ENCODE measurements at places on chromosomes 1 and 21.

DNA sequence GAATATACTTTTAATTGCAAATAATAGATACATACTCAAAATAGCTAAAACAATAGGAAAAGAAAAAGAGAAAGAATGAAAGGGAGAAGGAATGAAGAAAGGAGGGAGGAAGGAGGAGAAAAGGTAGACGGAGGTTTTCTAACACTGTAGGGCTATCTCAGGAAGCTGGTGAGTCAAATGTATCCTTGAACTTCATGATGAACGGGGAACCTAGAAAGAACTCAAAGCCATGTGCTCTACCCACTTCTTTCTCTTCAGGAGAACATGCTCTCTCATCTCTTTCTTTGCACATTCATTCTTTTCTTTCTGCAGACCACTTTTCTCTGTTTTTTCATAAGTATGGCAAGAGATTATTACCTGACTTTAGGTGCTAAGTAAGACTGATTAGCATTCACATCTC is 37.3 kb upstream of the ZNF644 start:
- no peak for DNase-seq

GRCh38 chr1:100950781-100951180 is 54.9 kb downstream of the SLC30A7 start:
- DNase-seq = no peak

GRCh38 chr1:54978528-54979326 is 1.7 kb upstream of the TMEM61 start:
- DNase-seq = no peak

DNA sequence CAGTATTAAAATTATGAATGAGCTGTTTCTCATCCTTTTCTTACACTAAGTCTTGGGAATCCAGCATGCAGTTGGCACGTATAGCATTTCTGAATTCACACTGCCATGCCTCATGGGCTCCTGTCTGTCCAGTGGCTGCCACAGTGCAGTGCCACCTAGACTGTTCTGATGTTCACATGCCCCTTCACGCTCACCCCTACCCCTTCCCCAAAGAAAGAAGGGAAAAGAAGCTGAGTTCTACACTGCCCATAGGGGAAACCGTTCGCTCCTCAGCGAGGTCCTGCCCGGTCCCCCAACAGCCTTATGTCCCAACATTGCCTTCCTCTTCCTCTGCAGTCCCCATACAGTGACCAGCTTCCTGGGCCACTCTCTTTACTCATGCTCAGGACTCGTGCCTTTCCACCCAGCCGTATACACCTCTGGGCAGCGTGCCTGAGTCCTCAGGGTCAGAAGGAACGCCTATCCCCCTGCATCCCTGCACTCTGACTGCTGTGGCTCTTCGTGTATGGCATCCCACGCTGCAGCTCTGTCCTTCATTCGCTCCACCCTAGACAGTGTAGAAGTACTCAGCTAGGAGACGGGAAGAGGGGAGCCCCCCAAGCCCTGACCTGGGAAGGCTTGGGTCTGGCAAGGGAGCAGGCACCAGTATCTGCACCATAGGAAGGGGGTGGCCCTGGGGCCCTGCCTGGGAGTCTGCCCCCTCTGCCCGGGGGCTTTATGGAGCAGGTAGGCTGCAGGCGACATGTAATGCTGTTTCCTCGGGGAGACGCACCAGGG is 24.1 kb upstream of the ARF1 start:
- no peak for DNase-seq

DNA sequence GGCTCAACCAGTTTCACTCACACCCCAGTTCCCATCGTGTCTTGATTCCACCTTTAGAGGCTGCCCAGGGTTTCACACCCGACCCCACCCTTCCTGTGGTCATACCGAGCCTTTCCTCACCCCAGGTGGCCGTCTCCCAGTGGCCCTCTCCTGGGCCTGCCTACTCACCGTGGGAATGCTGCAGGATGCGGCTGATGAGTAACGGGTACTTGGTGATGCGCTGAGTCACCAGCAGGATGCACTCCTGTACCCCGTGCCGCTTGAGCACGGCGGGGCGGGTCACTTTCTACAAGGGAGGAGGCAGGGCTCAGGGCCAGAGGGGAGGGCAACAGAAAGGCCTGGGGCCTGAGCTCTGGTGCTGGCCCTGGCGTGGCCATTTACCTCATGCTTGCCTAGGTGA is 16.4 kb downstream of the ARHGEF2 start:
- no peak for DNase-seq

DNA sequence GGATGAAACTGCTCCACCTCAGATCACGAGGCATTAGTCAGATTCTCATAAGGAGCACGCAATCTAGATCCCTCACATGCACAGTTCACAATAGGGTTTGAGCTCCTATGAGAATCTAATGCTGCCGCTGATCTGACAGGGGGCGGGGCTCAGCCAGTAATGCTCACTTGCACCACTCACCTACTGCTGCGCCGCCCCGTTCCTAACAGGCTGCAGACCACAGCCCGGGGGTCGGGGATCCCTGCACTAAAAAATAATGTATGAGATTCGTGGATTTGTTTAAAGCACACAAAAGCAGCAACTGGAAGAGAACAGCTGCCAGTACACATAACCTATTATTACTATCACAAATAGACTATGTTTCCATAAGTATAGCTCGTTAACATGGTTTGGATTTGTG is 72.9 kb downstream of the HLCS start:
- no peak for DNase-seq

- DNase-seq = no peak
Measured at GRCh38 chr1:112704934-112705627, 1.8 kb downstream of the RHOC start.

GRCh38 chr1:237124856-237125462 is 83.0 kb downstream of the RYR2 start:
- no peak for DNase-seq

DNA sequence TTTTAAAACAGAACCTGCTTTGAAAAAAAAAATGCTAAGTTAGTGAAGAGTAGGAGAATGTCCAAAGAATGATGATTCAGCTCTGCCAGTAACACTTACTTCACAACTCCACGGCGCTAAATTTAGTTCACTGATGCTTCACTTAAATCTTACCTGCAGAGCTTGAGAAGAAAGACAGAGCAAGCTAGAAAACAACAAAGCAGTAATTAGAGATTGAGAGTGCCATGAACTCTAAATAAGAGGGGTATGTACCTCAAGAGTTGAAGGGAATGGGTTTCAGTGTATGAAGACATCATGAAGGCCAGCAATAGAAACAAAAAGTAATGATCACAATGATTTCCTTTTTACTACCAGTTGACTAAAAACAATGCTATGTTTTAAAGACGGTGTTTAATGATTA is 32.8 kb downstream of the EPRS1 start:
- no peak for DNase-seq

DNA sequence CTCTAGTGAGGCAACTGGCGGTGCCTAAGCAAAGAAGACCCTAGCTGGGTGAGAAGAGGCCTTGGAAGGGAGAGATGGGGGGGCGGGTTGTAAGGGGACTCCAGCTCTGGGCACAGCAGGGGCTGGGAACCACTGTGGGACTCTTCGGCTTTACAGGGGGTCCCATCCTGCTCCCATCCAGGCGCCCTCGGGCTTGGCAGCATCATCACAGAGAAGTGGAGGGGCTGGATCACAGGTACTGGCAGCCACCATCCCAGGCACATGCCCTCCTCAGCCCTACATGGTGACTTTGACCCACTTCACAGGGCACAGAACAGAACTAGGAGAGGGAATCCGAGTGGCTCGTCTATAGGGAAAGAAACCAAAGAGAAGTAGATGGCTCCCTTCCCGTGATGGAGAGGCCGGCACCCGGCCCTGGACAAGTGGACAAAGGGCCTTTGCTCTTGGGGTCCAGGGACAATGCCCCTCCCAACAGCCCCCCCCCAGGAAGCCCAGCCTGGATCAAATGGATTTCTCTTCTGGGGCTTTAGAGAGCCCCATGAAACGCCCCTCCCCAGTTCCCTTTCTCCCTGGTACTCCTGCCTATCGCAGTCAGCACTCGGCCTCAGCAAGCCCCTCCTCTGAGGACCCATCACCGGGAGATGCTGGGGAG is 54.0 kb upstream of the ECE1 start:
- peak; percentile 55 for DNase-seq

DNA sequence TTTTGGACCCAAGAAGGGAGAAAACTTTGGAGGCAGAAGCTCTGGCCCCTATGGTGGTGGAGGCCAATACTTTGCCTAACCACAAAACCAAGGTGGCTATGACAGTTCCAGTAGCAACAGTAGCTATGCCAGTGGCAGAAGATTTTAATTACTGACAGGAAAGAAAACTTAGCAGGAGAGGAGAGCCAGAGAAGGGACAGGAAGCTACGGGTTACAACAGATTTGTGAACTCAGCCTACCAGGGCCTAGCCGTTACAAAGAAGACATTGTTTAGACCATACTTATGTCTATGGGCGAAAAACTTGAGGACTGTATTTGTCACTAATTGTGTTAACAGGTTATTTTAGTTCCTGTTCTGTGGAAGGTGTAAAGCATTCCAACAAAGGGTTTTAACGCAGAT is 10.4 kb upstream of the ACOT11 start:
- DNase-seq = no peak

DNA sequence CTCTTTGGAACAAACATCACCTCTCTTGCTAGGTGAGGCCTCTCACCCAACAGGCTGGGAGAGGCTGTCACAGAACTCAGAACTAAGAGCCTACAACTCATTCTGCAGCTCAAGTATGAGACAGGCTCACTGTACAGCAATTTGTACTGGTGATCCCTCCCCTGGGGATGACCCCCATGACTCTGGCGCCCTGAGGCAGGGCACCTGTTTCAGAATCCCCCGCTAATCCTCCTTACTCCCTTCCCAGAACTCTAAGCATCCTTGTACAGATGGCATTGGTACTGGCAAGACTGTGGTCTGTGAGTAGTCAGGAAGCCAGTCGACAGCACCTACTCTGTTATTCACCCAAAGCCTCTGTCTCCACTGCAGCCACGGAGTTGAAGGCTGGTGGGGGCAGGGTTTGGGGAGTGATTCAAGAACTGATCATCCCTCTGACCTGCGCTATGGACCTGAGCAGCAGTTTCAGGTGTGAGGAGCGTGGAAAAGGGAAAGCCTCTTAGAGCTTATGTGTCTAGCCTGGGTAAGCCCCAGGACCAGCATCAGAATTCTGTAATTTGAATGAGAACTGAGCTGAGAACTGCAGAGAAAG is 655.5 kb downstream of the KIF26B start:
- DNase-seq = no peak

GRCh38 chr1:14064649-14065442 is 364.9 kb downstream of the PRDM2 start:
- no peak for DNase-seq

DNA sequence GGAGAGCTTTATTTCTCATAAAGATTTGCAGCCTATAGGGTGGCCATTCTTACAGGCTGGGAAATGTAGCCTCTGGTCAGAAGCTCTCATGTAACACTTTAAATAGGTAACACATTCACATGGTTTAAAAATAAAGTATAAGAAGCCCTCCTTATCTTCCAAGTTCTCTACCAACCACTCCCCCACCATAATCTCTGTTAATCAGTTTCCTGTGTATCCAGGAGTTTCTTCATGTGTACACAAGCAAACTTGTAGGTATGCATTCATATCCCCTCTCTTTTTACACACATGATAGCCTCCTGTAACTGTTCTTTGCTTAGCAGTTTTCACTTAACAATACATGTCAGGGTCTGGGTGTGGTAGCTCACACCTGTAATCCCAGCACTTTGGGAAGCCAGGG is 4.9 kb upstream of the STMN1 start:
- DNase-seq = no peak

- no peak for DNase-seq
Measured at GRCh38 chr1:35173491-35173890, 19.5 kb downstream of the SFPQ start.

DNA sequence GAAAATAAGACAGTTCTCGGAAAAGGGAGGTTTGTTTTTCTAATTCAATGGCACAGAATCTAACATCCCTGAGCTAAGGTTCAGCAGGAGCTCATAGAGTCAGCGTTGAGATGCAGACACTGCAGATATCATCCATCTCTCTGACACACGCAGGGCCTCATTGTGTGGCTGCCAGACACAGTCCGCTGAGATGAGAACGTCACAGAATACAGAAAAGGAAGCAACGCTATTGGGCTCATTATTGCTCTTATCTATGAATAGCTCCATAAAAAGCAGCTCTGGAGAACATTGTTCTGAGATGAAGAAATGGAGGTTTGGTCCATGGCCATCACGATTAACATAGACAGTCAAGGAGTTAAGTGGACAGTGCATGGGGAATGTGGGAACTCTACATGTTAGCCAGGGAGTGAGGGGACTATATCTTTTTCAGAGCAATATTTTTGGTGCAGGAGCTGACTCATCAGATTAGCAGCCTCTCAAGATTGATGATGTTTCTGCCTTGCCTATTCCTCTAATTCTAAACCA is 771.6 kb upstream of the CXADR start:
- DNase-seq = no peak

DNA sequence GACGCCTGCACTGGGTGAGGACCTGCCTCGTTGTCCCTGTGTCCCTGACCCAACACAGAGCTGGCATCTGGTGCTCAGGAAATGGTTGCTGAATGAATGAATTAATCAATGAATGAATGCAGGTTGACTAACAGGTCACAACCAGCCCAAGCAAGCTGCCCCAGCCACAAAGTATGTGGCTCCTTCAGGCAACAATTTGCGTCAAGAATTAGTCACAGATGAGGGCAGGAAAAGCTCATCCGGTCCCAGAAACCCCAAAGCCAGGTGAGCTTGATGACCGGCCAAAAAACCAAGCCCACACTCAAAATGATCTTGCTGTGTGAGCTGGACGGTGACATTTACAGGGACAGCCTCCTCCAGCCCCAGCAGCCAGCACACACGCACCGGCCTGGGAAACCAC is 40.6 kb upstream of the GPR153 start:
- no peak for DNase-seq

DNA sequence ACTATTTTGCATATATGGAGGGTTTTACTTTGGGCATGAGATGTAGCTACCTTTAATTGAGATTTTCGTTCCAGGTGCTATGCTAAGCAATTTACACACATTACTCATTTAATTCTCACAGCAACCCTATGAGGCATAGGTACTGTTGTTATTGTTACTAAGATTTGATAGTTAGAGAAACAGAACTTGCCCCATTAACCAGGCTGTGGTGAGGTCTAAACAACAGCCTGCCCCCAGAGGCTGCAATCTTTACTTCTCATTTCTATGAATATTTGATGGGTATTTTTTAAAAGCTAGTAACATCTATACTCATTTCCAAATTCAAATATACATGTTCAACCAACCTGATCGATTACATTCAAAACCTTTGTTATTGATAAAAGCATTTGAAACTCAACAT is 155.6 kb downstream of the GALNT2 start:
- no peak for DNase-seq

DNA sequence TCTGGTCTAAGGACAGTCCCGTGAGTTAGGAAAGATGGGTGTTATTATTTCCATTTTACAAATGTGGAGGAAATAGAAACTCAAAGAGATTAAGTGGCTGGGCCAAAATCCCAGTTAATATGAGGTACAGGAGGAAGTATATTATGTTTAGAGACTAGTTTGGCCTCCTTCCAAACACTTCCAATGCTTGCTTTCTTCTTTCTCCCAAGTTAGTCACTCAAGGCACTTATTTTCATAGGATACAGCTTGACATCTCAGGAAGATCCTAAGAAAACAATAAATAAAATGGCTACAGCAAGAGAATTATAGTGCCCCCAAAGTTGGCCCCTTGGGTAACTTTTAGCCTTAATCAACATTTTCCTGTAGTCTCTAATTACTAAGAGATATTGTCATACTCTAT is 47.5 kb upstream of the IPO9 start:
- DNase-seq = no peak

- no peak for DNase-seq
Measured at GRCh38 chr1:2258122-2258681, 30.1 kb downstream of the SKI start.

Data from globus pallidus (tissue), 1 donor.